ENCODE measurements at places on chromosomes 4 and X.

DNA sequence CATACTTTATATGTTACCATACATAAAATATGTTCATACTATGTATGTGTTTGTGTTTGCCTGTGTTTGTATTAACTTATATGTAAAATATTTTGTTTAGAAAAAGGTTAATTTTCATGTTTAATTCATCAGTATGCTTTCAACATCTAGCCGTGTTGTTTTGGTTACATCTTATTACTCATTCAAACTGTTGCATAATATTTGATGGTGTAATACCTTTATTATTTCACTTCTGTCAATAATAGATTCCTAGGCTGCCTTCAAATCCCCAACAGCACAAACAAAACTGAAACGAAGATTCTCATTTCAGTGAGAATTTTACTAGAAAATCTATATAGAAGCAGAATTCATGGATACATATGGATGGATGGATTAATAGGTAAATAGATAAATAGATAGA is 462.3 kb upstream of the ADGRL3 start:
- DNase-seq: no peak

DNA sequence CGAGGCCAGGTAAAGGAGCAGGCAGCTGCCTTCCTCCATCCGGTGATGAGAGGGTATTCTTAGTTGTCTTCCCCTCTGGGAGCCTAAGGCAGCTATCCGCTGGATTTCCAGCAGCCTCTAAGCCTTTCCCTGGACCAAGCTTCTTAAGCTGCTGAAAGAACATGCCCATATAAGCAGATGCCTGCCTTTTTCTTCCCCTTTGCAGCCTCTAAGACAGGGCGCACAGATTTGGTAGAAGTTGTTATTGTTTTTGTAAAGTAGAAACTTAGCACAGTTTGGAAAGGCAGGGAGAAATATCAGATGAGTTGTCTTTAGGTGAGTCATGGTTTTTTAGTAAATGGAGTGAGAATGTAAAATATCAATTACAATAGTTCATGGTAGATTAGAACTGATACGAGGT is 210.8 kb downstream of the ARHGAP10 start:
- no peak for DNase-seq

DNA sequence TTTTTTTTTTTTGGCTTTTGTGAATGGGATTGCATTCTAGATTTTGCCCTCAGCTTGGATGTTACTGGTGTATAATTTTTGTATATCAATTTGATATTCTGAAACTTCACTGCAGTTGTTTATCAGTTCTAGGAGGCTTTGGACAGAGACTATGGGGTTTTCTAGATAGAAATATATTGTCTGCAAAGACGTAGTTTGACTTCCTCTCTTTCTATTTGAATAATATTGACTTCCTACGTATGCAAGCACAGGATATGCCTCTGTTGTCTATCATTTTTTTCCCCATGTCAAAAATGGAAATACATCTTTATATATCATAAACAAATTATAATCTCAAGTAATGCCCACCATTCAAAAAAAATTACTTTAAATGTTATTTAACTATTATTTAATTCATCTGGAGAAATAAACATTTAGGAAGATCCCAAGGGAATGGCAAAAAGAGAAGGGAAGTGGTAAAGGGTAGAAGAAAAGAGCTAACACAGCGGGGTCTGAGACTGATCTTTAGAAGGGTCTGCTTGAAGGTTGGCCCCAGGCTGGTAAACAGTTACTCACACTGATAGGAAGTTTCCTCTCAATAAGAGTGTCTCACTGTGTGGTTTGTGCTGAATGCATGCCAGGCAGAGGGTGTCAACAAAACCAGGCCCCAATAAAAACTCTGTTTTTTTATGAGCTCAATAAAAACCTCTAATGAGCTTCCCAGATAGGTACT is 35.7 kb downstream of the ZNF518B start:
- no peak for DNase-seq

DNA sequence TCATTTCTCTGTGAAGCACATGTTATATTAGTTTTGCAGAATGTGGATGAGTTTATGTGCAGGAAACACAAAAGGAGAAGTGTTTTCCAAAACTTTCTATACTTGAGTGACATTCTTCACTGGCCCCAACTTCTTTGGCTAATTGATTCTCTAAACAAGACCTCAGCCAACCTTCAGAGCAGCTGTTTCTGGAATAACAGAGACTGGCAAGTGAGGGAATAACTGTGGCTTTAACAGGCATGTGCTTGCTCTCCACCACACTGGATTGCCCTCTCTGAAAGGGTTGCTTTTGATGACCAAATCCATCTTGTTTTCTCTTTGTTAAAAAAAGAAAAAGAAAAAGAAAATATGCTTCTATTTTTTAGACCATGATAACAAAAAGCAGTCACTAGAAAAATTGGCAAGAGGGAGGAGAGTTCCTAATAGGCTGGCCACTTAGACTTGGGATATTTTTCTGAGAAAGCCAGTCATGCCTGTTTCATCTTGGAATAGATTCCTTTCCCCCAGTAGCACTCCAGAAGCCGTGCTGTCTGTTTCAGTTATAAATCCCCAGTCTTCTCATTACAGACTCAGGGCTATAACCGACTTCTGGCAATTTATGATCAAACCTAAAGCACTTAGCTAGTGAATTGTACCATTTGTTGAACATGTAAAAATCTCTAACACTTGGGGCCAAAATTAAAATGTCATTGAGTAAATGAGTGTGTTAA is 295.0 kb upstream of the NR3C2 start:
- DNase-seq: no peak

Measured in activated CD4-positive, alpha-beta memory T cell treated with anti-CD3 and anti-CD28 coated beads for 36 hours (primary cell).